ENCODE measurements at places on chromosomes 3 and 15.

DNA sequence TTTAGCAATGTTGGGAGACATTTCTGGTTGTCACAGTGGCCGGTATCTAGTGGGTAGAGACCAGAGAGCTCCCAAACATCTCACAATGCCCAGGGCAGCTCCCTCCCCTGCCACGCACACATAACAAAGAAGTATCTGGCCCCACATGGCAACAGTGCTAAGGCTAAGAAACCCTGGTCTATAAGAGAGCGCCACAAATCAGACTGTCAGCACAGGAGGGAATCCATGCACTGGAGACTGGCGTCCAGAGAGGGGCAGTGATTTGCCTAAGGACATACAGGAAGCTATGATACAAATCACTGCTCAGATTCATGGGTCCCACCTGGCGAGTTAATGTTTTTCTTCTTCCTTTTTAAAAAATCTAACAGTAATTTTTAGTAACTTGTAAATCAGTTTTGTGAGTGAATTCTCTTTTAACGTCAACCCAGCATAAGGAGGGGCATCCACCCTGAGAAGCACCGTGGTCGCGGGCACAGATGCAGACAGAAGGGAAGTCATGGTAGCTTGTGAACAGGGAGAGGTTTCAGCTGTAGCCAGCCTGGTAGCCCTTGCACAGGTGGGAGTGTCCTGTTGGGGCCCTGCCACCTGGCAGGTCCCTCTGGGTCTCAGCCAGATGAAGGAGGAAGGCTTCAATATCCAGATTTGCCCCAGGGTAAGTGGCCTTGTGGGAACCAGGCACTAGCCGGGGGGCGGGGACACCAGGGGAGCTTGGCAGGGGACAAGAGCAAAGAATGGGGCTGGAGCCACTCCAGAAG, 8.7 kb downstream of the ISG20 start:
- DNase-seq, result no peak

GRCh38 chr15:65329984-65330735, 25.7 kb downstream of the RNU5B-1 start:
- no peak for DNase-seq

GRCh38 chr3:10196389-10197052, 31.8 kb downstream of the IRAK2 start:
- no peak for DNase-seq

DNA sequence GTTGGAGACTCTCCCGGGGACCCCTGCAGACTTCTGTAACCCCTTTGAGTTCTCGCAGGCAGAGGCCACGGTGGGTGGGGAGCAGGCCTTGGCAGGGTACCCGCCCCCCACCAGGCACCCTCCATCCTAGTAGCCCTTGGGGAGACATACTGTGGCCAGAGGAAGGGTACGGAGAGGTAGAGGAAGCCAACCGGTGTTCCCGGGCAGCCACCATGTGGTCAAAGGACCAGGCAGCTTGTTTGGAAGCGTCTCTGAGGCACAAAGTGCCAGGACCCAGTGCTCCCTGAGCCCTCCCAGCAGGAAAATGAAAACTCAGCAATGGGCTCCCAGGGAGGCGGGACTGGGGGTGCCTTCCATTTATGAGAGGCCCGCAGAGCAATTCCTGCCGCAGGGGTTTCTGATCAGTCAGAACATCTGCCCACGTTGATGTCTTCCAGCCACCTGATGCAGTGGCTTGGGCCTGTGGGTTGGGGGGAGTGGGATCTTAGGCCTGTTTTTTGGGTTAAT, 53.0 kb upstream of the CGNL1 start:
- DNase-seq, result no peak

DNA sequence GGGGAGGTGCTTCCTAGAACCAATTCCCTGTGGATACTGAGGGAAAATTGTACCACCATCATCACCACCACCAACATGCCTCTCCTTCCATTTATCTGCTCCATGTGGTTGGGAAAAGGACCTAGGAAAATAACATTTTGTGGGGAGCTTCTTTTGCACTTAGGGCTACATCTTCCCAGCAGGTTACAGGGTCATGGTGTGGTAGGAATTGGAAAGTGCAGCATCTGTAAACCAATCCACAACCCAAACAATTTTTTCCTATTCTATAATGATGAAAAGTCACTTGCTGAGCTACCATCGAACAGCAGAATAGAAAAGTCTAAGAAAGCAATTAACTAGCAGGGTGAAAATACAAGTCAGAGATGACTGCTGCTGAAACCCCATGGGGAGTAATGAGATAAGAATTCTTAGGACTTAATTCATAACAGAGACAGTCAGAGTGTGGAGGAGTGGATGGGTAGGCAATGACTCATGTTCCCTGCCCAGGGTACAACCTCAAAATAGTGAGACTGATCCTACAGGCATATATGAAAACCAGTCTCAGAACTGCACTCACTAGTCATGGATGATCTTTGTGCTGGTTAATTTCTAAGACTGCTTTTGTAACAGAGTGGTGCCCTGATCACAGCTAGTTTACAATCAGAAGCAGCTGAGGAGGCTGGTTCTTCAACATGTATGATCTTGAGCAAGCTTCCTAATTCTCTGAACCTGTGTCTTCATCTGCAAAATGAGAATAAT, 38.1 kb upstream of the LEKR1 start:
- DNase-seq, result no peak

GRCh38 chr15:83784975-83785374, 131.1 kb downstream of the ADAMTSL3 start:
- DNase-seq, result no peak

- DNase-seq, result no peak
Observed at GRCh38 chr15:63712828-63713520, 115.8 kb downstream of the FBXL22 start.

DNA sequence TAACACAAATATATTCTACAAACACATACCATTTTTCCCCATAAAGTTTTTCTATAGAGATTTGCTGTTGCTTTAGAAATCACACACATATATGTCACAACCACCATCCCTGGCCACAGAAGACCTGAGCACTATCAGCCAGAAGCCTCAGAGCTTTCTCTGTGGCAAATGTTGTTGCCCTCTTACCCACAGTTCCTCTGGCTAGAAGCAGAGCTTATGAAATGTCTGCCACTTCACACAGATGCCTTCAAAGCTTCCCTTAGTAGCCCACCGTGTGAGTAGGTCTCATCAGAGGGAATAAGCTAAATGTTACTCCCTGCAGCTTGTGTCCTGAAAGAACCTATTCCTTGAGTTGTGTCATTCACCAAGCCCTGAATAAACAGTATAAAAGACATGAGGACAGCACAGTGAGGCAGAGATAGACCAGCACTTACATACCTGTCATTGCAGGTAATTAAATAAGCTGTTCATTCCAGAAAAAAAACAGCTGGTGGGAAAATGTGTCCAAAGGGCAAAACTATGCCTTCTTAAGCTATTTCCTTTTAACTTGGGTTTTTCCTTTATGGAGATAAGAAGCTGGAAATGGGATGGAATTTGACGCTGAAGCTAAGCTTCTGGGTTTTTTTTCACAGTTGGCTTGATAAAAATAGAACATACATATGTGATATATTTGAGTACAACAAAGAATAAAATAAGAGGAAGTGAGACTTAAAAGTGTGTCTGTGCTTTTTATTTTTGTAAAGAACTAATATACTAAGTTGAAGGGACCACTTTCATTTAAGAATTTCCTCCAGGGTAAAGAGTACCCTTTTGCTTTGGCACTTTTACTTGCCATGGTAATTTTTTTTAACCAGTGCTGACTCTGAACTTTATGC, 391.4 kb downstream of the KCNH8 start:
- no peak for DNase-seq

DNA sequence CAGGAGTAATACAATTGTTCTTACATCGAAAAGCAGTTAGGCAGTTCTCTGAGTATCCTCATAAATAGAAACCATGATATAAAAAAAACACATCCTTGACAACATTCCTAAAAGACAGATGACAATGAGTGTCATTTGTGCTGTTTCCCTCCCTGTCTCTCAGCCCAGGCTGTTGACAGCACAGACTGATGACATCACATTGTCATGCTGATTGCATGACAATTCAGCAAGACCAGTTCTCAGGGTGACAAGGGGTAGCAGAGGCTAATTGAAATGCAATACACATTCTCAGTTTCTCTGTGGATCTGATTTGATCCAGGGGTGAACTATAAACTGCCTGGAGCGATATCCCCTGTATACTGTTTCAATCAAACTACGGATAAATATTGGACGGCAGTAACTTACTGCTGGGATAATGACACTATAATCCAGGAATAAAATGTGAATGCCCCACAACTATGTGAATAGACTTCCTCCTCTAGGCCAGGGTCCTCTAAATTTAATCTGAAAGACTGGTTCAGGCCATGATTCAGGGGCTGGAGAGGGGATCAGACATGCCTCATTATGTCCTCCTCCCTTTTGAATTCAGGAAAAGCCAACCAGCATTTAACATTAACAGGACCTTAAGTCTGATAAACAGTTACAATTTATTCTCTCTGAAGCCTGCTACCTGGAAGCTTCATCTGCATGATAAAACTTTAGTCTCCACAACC, 16.7 kb upstream of the EIF1B start:
- no peak for DNase-seq

- no peak for DNase-seq
Observed at GRCh38 chr15:74827614-74828013, 1.2 kb downstream of the CPLX3 start.

GRCh38 chr3:179181993-179182551, 33.9 kb downstream of the PIK3CA start:
- no peak for DNase-seq

DNA sequence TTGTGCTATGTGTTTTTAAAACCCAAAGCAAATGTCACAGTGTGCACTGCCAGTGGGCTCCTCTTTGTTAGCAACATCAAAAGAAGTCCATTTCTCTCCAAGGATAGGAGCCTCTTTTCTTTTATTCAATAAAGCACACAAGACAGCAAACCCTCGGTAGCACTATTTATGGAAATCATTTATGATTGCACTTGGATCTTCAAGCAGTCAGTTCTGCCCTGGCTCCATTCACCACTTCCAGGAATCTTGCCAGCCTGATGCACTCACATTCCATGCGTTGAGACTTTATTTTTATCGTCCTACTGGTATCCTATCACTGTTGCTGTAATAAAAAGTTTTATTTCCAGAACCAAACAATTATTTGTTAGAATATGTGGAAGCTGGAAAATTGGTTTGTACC, 412.1 kb downstream of the TBL1XR1 start:
- DNase-seq, result no peak

DNA sequence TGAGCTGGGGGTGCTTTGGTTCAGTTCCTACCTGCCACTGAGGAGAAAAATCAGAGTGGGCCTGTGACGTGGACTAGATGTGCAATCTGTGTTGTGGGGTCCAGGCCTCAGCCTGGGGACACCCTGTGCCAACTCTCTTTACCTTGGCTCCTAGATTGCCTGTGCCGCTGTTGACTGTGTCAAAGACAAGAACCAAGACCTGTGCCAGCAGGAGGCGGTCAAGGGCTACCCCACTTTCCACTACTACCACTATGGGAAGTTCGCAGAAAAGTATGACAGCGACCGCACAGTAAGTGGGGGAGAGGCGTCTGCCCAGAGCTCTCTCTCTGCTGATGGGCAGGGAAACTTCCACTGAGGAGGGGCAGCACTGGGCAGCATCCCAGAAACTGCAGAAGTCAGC, 40.6 kb upstream of the SEC22A start:
- DNase-seq, result no peak

All from pulmonary artery endothelial cell (primary cell).